Cortex of kidney (tissue), 1 donor: ENCODE measurements at places on chromosomes 6 and 20.

GRCh38 chr6:125251516-125252220, 50.1 kb downstream of the HDDC2 start:
- DNase-seq = no peak

- DNase-seq = no peak
These were observed 134.4 kb downstream of the ARHGAP18 start for GRCh38 chr6:129575378-129576118.

DNA sequence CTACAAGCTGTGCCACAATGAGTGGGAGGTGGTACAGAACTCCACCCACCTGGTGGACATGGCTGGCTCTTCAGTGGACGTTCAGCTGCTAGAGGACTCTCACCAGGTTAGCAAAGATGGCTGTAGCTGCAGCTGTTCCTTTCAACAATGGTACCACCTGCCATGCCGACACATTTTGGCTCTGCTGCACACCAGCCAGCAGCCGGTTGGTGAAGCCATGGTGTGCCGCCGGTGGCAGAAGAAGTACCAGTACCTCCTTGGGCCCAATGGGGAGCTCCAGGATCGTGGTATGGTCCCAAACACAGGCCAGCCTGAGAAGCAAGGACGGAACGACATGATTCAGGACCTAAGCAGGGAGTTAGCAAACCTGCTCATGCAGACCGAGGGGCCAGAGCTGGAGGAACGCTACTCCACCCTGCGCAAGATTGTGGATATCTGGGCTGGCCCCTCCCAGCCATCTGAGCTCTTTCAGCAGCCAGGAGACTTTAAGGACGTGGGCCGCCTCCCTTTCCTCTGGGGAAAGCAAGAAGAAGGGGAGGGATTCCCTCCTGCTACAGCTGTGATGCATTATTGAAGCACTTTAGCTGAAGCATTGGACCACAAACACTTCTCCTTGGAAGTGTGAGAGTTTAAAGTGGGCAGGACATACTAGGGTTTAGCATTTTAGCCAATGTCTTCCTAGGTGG, 2.8 kb upstream of the ZSWIM1 start:
- no peak for DNase-seq

DNA sequence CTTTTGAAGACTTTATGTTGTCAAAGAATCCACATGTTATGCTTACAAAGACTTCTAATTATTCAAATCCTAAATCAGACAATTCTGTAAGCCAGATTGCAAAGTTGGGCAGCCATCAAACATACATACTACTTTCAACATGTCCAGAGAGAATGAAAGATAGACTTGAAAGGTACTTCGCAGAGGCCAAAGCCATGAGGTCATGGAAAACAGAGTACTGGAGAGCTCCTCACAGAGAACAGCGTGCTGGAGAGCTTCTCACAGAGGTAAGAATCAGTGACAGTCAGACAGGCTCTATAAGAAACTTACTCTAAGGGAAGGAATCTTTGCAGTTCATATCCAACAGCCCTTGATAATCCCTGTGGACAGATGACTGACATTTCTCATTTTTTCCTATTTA, 400.2 kb downstream of the GJA1 start:
- no peak for DNase-seq
